ENCODE measurements at places on chromosomes 11 and 22.

DNA sequence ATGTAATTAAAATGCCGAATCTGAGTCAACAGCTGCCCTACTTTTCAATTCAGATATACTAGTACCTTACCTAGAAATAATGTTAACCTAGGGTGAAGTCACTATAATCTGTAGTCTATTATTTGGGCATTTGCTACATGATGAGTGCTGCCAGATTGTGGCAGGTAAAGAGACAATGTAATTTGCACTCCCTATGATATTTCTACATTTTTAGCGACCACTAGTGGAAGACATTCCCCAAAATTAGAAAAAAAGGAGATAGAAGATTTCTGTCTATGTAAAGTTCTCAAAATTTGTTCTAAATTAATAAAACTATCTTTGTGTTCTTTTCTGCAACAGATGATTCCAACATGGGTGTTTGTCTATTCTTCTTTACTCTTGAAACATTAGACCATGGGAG is 14.1 kb downstream of the MS4A1 start:
- no peak for DNase-seq

DNA sequence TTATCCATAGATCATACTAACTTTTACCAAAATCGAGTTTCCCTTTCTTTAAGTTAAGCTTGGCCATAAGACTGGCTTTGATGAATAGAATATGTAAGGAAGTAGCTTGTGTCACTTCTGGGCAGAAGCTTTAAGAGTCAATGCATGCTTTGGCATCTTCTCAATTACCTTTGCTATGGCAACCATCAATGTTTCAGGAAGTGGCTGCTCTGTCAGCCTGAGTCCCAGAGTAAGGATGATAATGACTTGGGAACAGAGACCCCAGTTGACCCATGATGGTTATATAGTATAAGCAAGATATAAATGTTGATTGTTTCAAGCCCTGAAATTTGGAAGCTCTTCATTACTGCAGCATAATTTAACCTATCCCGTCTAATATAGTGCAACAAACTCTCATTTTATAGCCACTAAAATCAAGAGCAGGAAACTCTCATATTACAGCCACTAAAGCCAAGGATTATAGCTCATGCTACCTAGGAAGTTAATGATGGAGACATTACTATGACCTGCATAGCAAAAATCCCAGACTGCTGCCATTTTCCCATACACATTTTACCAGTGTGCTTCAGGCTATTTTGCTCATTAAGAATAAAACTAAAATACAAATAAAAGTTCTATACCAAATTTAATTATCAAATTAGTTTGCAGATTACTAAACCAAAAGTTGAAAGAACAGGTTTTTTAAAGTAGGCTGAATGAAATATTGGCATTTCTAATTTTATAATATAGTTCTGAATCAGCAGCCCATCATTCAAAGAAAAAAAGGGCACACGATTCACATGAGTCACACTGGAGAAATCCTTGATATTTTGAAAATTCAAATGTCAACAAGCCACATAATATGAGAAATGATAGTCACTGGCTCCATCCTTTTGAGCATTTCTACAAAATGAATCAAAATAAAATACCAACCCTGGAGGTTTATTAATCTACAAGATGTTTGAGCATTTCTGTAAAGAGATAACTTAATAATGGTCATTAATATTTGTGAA is 23.8 kb downstream of the FSHB start:
- DNase-seq: no peak

DNA sequence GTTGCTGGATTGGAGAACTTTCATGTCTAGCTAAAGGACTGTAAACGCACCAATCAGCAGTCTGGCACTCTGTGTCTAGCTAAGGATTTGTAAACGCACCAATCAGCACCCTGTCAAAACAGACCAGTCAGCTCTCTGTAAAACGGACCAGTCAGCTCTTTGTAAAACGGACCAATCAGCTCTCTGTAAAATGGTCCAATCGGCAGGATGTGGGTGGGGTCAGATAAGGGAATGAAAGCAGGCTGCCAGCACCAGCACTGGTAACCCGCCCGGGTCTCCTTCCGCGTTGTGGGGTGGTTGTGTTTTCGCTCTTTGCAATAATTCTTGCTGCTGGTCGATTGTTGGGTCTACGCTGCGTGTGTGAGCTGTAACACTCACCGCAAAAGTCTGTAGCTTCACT is 11.3 kb downstream of the MYO18B start:
- DNase-seq: no peak

DNA sequence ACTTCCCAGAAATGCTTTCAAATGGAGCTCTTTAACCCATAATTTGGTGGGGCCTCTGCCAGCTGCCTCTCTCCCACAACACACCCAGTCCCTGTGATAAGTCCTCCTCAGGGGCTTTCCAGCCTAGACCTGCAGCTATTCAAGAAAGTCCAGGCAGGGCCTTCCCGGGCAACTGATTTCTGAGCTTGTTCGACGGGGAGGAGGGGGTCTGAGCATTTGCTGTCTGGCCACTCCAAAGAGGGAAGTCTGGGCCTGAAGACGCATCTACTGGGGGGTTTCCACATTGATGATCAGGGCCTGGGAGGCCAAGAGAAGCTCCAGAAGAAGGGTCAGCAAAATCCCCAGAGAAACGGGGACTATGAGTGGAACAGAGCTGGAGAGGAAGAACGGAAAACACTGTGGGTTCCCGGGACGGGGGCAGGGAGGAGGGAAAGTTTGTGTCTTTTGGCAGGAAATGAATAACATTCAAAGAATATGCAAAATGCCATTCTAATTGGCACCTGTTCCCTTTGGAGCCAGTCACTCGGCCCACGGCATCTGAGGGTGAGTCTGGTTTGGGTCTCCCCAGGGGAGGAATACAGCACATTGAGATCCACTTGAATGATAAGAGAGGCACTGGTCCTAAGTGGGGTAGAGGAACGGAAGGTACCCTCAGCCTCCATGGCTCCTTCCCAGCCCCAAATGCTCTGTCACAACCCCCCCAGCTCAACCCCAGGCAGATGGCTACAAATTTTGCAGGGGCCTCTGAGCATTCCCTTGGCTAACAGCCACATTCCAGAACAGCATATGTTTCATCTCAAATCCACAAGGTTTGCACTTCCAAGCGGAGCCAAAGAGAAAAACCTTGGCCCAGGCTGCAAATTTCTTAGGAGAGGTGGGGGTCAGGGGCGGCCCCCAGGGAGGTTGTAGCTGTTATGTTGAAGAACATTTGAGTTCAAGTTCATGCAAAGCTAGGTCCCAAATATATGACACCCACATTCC is 72.0 kb downstream of the RPUSD4 start:
- no peak for DNase-seq

DNA sequence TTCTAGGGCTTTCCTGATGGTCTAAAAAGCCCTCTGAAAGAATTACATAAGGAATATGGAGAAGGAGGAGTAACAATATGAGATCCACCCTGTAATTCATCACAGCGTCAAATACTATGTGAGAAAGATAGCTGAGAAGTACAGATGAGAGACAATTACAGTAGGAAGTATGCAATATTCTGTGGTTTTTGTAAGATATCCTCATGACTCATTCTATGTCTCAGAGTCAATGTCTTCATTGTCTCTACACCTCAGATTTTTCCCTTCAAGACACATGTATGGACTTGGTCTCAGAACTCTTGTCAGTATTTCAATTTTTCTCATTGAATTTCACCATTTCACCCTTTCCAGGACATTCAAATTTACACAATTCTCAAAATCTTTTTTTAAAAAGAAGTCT is 343.3 kb upstream of the CTSC start:
- no peak for DNase-seq

GRCh38 chr22:39230261-39231196 is 14.3 kb downstream of the PDGFB start:
- DNase-seq: no peak

DNA sequence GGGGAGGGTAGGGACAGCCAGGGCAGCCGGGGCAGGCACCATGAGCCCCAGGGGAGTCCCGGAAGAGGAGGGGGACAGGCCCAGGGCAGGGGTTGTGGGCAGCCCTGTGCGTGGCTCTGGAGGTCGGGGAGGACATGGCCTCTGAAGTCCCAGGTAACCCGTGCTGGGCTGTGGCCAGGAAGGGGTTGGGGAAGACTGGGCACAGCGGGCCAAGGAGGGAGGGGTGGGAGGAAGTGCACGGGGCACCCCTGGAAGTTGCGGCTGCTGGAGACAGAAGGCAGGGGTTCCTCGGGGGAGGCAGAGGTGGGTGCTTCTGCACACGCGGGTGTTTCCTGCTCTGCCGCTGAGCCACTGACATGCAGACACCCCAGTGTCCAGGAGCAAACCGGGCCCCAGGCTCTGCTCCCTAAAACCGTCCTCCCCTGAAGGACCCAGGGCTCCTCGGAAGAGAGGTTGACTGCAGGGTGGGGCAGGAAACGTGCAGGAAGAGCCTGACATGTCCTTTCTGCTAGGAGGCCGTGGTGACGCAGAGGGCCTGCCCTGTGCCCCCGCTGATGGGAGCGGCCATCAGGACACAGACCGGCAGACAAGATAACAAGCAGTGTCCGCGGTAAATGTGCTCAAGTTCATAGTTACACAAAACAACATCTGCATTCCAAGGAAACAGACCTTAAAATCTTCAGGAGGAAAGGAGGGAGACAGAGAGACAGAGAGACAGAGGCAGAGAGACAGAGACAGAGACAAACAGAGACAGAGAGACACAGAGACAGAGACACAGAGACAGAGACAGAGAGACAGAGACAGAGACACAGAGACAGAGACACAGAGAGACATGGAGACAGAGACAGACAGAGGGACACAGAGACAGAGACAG is 5.7 kb downstream of the TNNI2 start:
- DNase-seq: no peak

GRCh38 chr22:39207141-39208012 is 37.4 kb downstream of the PDGFB start:
- no peak for DNase-seq

DNA sequence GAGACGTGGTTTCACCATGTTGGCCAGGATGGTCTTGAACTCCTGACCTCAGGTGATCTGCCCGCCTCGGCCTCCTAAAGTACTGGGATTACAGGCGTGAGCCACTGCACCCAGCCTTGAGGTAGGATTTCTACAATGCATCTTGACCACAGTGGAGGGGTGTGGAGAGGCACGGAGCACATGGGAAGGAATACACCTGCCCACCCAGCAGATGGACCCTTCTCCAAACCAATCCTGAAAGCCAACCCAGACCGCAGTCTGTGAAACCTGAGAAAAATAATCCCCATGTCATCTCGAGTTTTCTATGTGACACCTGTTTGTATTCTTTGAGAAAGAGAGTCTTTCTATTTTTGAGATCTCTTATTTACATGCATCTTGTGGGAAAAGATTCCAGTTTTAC is 32.5 kb downstream of the LGR4 start:
- no peak for DNase-seq

DNA sequence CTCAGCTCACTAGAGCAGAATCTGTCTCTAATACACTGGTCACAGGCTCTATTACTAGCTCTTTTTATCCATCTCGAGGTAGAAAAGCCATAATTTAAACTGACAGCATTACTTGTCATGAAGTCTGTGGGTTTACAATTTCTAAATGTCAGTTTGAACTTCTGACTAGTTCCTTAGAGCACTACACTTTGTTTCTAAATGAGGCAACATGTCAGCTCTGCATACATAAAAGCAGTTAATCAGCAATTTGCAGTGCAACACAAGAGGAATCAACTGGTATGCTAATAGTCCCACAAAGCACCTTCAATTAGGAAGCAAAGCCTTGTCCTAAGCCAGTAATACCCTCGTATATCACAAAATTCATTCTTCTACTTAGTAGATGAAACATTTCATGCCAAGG is 321.3 kb downstream of the TTC28 start:
- no peak for DNase-seq

DNA sequence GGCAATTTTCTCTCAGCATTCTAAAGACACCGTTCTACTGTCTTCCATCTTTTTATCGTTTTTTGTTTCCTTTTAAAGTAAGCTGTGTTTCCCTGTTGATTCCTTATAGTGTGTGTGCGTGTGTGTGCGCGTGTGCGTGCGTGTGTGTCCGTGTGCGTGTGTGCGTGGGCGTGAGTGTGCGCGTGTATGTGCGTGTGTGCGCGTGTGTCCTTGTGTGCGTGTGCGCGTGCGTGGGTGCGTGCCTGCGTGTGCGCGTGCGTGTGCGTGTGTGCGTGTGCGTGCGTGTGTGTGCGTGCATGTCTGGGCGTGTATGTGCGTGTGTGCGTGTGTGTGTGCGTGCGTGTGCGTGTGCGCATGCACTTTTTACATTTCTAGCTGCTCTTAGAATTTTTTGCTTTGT is 1033.7 kb downstream of the BRD1 start:
- no peak for DNase-seq

GRCh38 chr22:25698461-25698860 is 43.5 kb upstream of the MYO18B start:
- no peak for DNase-seq

GRCh38 chr11:25794804-25795203 is 537.1 kb upstream of the ANO3 start:
- no peak for DNase-seq

DNA sequence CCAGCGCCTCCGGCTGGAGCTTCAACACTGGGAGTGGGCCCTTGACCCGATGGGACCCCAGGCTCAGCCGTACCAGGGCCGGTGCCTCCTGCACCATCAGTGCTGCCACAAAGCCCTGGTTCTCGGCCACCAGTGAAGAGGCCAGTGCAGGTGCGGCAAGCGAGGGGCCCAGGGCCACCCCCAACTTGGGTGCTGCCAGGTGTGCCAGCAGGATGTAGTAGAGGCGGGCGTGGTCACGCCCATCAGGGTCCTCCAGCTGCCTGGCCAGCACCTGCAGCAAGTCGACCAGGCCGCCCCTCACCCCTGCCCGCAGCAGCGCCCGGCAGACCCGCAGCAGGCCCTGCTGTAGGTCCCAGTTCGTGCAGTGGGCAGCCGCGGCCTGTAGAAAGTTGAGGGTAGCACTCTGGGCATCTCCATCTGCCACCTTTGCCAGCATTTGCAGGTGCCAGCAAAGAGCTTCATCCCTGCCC is 2.3 kb downstream of the AP5B1 start:
- no peak for DNase-seq

DNA sequence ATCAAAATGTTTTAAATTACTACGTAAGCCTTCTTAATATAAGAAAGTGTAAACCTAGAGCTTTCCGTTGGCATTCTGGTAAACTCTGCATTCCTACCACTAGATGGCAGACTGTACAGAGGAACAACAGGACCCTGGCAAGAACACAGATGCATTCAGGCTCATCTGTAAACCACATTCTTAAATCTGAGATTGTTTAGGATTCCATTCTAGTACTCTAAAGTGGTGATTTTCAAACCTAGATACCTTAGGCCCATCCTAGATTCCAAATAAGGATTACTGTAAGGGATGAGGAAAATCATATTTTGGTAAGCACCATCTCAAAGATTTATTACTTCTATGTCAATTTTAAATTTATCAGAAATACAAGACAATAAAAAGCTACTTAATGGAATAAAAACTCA is 26.9 kb downstream of the PICALM start:
- peak; percentile 81 for DNase-seq

Measured in GM04504 (cell line).